Activated CD8-positive, alpha-beta memory T cell treated with anti-CD3 and anti-CD28 coated beads for 4 hours (primary cell): ENCODE measurements at places on chromosomes 3 and 15.

- DNase-seq = no peak
Measured at GRCh38 chr3:129460572-129460971, 20.5 kb downstream of the IFT122 start.

DNA sequence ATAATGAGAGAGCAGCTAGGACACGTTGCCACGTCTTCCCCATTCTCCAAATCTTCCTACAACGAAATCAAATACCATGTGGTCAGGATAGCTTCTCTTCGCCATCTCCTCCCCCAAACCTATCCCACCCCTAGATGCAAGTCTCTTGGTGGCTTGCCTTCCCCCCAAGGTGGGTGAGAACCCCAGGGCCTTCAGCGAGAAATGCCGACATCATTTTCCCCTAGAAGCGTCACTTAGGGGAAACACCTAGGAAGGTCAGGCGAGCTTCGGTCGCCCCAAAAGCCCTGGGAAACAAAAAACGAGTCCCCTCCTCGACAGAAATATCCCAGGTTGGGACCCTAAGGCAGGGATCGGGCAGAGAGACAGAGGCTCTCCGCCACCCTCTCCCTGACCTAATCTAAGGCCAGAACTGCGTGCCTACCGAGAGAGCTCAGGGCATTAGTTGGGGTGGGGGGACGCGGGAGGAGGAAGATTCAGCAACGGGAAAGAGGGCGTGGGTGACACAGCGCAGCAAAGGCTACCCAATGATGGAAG is 502 bp downstream of the DPH3 start:
- no peak for DNase-seq

- DNase-seq = no peak
Measured at GRCh38 chr15:76903251-76903681, 1.9 kb downstream of the SCAPER start.

DNA sequence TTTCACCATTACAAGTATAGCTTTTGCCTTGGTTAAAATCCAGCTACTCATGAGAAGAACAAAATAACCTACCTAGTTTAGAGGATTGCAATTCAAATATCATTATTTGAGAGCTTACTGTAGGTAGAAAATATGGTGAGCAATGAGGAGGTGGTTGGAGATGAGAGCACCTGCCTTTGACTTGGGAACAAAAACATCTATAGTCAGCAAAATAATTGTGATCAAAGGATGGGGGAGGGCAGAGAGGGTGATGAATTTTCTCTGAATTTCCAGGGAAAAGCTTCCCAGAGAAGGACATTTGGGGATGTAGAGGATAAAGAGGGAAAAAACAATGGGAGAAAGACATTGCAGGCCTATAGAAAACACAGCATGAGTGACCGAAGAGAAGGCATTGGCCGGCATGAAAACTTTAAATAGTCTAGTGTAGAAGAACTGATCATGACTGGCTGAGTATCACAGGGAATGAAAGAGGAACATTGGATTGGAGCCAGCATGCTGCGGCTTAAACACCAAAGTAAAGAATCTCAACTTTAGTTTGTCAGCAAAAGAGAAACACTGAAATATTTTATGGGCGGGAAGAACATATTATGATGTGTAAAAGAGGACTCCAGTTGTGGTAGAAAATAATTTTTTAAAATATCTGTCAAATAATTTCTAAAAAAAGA is 581.3 kb downstream of the UNC13C start:
- DNase-seq = no peak

DNA sequence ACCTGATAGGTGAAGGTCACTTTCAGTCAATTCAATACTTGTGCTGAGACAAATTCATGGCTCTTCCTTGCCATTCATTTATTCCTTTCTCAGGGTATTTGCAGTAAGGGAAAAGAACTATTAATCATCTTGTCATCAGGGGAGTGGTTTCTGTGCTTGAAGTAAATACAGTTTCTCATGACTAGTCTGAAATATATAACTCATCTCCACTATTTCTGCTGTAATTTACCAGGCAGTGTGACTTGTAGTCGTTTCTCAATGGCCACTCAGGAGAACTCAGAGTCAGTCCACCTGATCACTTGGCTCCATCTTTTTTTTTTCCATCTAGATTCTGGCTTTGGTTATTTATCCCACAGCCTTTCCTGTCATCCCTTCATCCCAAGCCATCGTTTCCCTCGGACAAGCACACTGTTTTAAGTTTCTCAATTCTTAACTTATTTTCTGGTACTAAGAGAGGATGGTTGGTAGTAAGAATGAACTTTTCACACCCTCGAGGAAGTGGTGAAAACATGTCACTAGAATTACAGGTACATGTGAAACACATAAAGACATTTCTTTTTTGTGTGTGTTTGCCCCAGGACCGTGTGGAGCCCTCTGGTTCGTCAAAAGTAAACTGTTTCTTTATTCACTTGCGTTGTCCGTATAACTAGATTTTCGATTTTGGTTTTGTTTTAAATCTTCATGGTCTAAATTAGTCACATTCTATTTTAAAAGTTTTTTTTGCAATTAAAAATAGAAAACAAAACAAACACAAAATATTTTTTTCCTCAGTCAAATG is 620.2 kb downstream of the ZBBX start:
- no peak for DNase-seq

DNA sequence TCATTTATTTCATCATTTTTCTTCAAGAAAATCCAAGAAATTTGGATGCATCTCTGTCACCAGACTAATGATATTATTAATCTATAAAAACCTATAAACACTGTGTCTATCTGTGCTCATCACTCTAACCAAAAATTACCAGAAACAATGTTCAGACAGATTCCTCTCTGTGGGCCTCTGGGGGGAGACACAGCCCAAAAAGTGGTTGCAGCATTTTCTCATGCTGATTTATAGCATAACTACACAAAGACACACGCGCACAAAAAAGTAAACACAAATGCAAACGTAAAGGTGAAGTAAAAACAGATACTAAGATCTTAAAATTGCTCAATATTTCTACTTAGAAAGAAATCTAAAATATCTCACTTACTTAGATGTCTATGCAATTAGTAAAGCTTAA is 976.0 kb downstream of the GBE1 start:
- no peak for DNase-seq

GRCh38 chr3:7847521-7847920 is 654.1 kb upstream of the LMCD1 start:
- no peak for DNase-seq

GRCh38 chr3:109363634-109364033 is 26.3 kb upstream of the DPPA4 start:
- no peak for DNase-seq

DNA sequence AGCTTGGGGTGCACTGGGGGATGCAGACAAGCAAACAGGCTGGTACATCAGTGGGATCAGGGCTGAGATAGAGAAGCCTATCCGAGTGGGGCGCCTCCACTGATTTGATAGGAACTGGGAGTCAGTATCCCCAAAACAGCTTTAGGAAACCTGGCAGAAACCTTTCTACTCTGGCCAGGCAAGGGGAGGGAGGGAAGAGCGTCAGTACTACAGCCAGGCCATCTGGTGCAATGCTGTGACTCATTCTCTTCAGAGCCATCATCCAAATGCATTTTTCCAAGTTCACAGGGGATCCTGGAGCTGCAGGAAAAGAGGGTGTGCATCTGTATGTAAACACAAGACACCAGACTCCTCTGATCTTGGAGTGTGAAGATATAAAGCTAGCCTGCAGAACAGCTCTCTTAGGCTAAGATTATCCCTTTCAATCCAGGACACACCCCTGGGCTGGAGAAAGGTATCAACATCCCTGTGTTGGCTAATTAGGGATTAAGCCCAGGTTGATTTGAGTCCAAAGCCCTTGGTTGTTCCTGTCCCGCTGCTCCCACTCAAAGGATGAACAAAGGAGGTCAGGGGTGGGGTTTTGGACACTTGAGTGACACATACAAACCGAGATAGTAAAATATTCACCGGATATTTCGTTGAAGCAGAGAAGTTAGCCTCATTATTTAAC is 9.3 kb downstream of the GALNT15 start:
- no peak for DNase-seq

DNA sequence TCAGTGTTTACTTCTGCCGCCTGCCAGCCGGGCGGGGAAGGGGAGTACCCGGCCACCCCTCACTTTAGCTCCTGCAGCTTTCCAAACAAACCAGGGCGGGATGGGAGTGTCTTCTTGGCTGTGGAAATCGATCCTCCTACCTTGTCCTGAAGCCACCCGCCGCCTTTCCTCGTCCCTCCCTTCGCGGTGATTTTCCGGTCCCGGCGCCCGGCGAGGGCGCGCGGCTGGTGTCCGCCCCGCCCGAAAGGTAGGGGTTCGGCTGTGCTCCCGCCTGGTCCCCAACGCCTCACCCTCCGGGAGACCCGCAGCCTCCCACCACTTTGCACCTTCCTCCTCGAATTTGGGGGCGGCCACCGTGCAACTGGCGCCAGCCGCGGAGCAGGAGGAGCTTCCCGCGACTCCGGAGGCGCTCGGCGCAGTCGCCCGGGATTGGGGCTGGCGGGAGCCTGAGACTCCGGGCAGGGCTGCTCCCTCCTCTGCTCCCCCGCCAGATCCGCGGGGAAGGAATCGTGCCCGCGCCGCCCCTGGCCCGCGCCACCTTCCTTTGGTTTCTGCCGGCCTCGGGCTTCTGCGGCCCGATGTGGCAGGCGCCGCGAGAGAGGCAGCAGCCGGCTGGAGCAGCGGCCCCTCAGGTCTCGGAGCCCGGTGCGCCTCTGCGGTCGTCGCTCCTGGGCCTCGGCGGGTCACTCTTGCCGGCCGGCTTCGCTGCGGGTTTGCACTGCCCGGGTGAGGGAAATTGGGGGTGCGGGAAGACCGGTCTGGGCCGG is 30.7 kb upstream of the ST3GAL6 start:
- no peak for DNase-seq

GRCh38 chr15:65026756-65027155 is 2.7 kb downstream of the MTFMT start:
- no peak for DNase-seq

- no peak for DNase-seq
Measured at GRCh38 chr3:31546725-31547124, 14.0 kb downstream of the STT3B start.

GRCh38 chr3:36911990-36912804 is 32.7 kb downstream of the TRANK1 start:
- DNase-seq = peak; percentile 11

- DNase-seq = no peak
Measured at GRCh38 chr3:43291546-43291945, 5.2 kb downstream of the SNRK start.

GRCh38 chr3:90068783-90069182 is 961.4 kb downstream of the EPHA3 start:
- no peak for DNase-seq

GRCh38 chr3:96331341-96331740 is 483.1 kb upstream of the EPHA6 start:
- no peak for DNase-seq

- no peak for DNase-seq
Measured at GRCh38 chr3:127706785-127707351, 34.1 kb downstream of the ABTB1 start.

DNA sequence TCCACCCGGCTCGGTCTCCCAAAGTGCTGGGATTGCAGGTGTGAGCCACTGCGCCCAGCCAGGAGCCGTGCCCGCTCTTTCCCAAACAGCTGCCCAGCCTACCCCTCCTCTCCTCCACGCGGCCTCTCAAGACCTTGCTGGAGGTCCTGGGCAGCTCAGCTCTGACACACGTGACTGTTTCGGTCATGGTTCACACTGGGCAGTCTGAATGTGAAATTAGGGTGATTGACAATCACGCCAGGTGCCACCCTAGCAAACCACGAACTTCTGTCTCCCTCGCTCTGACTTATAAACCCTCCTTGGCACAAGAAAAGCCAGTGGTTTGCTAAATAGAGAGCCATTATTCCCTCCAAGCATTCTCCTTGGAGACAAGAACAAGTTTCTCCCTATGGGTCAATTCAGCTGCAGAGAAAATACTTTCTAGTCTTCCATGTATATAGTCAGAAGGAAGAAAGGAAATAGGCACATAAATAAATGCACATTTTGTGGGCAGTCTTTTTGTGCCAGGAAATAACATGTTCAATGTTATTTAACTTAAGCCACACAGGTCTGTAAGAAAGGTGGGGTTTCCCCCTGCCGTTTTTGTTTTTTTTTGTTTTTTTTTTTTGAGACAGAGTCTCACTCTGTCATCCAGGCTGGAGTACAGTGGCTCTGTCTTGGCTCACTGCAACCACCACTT is 121.9 kb upstream of the MEF2A start:
- DNase-seq = no peak

DNA sequence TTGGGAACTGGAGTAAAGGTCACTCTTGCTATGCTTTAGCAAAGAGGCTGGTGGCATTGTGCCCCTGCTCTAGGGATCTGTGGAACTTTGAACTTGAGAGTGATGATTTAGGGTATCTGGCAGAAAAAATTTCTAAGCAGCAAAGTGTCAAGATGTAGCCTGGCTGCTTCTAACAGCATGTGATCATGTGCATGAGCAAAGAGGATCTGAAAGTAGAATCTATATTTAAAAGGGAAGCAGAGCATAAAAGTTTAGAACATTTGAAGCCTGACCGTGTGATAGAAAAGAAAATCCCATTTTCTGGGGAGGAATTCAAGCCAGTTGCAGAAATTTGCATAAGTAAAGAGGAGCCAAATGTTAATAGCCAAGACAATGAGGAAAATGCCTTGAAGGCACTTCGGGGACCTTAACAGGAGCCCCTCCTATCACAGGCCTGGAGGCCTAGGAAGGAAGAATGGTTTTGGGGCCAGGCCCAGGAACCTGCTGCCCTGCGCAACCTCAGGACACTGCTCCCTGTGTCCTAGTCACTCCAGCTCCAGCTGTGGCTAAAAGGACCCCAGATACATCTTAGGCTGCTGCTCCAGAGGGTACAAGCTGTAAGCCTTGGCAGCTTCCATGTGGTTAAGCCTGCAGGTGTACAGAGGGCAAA is 212.2 kb upstream of the LINGO1 start:
- DNase-seq = no peak

GRCh38 chr3:112405845-112406244 is 72.9 kb downstream of the CD200 start:
- DNase-seq = no peak

- no peak for DNase-seq
Measured at GRCh38 chr15:60704129-60704528, 225.2 kb upstream of the ICE2 start.

- no peak for DNase-seq
Measured at GRCh38 chr15:90004671-90005070, 3.5 kb downstream of the ZNF710 start.

DNA sequence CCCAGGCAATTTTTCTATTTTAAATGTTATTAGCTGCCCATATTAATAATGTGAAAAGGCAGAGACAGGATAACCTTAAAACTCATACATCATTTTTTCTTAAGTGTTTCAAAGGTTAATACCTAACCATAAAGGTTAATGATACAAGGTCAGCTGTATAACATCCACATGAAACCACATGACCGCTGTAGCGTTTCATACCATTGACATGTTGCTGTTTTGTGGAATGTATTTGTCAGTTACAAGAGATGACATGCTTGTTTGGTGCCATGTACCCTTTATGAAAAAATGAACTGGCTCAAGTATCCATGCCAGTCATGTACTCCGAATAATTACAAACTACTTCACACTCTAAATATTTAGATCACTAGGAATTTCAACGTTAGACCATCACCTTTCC is 207.4 kb downstream of the FMN1 start:
- no peak for DNase-seq

DNA sequence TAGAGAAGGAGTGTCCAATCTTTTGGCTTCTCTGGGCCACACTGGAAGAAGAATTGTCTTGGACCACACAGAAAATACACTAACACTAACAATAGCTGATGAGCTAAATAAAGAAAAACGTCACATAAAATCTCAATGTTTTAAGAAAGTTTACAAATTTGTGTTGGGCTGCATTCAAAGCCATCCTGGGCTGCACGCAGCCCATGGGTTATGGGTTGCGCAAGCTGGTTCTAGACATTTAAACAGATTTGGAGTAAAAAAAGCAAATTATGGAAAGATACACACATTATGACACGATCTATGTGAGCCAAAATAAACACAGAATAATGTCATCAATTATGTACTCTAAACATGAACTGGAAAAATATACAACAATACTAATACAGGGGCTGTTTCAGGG is 703.3 kb upstream of the LMCD1 start:
- DNase-seq = no peak
